ENCODE measurements at places on chromosomes 5 and 9.

DNA sequence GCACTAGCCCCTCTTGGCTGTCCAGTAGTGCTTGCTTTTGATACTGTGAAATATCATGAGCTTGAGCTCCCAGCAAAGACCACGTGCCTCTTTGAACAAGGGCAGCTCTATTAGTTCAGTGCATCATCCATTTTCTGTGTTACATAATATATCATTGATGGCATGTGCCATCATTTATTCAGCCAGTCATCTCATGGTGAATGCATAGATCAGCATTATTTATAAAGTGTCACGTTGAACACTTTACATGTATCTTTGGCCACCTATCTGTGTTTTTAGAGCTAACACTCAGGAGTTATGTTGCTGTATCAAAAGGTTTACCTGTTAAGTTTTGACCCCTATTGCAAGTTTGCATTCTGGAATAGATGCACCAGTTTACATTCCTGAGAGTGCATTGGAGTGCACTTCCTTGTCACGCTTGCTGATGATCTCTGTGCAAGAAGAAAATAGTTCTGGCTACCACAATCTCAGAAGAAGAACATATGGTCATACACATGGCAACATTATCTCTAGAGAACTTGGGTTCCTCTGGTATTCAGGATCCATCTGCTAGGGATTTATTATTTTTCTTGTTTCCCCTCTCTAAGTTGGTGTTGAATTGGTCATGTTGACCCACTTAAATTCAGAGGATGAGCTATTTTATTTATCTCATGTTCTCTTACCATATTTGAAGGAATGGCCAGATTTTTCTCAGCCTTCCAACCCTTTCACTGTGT lies 120.9 kb downstream of the SH3GL2 start:
- no peak for DNase-seq

GRCh38 chr5:135567661-135568060 lies 11.1 kb downstream of the CXCL14 start:
- no peak for DNase-seq

DNA sequence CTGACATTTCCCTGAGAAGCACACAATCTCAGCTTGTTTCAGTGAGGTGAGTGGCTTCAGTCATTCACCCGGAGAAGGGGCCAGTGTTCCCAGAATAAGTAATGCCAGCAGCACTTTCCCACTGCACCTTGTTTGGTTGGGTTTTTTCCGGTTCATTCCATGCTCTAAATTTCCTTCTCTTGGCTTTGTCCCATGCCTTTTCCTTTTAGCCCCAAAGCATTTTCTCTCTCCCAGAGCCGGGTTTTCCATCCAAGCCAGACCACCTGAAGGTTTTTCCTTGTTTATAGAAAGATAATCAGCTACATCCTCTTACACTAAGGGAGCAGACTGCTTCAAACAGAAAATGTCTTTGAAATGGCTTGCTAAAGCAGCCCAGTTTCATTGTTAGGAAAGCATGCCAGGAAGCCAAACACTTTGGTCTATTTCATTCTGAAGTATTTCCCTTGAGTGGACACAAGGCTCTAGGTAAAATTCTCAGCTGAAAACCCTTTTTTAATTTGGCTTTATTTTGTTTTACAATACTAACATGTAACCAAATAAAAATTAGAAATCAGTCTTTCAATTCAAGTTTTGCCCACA lies 501.6 kb downstream of the DTWD2 start:
- DNase-seq, result no peak

- no peak for DNase-seq
Observed at GRCh38 chr9:115157245-115157674, 39.3 kb upstream of the TNC start.

GRCh38 chr5:130425424-130425823 lies 521.2 kb downstream of the CHSY3 start:
- no peak for DNase-seq

GRCh38 chr5:118326481-118327045 lies 661.8 kb downstream of the DTWD2 start:
- no peak for DNase-seq

- no peak for DNase-seq
Observed at GRCh38 chr5:163682234-163682633, 176.8 kb downstream of the MAT2B start.

GRCh38 chr5:118722122-118723020 lies 266.0 kb downstream of the DTWD2 start:
- no peak for DNase-seq

DNA sequence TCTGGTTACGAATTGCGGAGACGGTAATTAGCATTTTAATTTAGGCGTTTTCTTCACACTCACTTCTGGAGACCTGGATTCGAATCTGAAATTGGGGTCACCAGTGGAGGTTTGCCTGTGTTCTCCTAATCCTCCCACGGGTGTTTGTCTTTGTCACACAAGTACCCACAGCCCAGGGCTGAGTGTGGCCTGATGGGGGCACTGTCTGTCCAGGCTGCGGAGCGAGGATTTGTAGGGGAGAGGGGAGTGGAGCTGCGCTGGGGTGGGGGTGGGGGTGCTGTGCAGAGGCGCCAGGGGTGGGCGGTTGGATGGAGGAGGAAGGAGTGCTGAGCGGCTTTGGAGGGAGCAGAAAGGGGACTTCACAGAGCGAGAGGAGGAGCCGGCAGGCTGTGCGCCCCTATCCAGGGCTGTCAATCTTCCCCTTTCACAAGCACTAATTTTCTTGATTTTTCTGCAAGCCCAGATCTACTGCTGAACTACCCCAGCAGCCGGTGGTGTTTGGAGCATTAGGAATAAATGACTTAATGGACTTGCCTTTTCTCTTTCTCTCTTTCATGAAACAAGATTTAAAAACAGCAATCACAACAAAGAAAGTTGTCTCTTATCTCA lies 53.1 kb downstream of the TSPAN17 start:
- DNase-seq, result peak; percentile 19

DNA sequence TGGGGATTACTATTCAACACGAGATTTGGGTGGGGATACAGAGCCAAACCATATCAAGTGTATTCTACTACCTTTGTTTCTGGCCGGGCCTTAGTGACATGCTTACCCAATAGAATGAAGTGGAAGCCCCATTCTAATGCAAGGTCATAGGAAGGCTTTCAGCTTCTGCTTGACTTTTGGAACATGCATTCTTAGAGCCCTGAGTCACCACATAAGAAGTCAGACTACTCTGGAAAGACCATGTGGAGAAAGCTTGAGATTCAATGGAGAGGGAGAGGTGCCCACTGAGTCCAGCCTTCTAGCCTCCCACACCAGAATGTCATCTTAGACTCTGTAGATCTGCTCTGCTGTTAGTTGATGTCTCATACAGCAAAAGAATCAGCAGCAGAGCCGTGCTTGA lies 155.7 kb upstream of the FBN2 start:
- DNase-seq, result no peak

All from mucosa of descending colon (tissue), 3 donors.